ENCODE measurements at places on chromosomes 1 and 21.
A peak's percentile ranks its signal among the peaks of the same experiment; 100 is the strongest.

- DNase-seq = no peak
These were observed 22.2 kb upstream of the EPHB2 start for GRCh38 chr1:22688466-22688865.

- peak; percentile 36 for DNase-seq
These were observed 276.3 kb upstream of the GREM2 start for GRCh38 chr1:240888039-240888786.

GRCh38 chr1:32706491-32706890, 3.9 kb upstream of the SYNC start:
- no peak for DNase-seq

DNA sequence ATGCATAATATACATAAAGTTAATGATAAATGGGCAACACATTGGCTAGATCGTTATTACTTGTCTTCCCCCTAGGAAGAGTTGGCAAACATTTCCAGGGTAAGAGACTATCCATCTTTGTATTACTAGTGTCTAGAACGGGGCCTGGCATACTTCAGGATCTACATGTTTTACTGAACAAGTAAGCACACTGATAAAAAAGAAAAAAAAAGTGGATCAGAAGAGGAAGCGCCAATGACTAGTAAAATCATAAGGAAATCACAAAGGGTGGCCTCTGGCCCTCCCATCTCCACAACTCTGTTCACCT, 482 bp downstream of the TM2D1 start:
- no peak for DNase-seq

DNA sequence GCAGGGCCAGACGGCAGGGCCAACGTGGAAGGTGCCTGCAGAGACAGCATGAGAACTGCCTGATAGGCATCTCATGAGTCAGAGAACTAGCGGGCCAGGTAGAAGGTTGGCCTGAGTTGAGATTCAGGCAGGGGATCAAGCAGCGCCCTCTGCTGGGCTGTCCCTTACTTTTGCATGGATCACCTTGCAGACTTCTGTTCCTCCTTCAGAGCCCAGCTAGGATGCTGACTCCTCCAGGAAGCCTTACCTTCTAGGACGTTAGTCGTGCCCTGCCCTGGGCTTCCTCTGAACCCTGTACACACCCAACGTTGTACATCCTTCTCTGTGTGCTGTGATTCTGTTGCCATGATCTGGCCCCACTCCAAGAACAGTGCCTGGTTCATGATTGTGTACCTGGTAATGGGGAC, 231.3 kb upstream of the VAMP3 start:
- DNase-seq = no peak

GRCh38 chr1:180862305-180862704, 50.4 kb upstream of the KIAA1614 start:
- DNase-seq = no peak

- DNase-seq = no peak
These were observed 1.4 kb upstream of the FNDC5 start for GRCh38 chr1:32872192-32872460.

DNA sequence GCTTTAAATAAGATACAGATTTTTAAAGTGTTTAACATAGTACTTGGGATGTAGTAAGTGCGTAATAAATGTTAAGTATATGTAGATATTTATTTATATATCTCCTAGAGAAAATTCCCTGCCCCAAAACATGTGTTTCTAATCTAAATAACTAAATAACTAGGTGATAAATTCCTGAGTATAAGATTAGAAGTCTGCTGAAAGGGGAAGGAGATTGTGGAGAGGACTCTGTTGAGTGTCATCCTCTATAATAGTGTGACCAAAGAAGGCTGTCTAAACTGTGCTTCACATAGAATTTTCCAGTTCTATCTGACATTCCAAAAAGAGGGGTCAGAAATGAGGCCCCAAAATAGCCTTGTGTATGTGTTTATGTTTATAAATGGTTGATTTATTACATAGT, 590.5 kb upstream of the ADAMTS5 start:
- no peak for DNase-seq

GRCh38 chr1:74323937-74324473, 88.8 kb downstream of the TNNI3K start:
- DNase-seq = no peak

DNA sequence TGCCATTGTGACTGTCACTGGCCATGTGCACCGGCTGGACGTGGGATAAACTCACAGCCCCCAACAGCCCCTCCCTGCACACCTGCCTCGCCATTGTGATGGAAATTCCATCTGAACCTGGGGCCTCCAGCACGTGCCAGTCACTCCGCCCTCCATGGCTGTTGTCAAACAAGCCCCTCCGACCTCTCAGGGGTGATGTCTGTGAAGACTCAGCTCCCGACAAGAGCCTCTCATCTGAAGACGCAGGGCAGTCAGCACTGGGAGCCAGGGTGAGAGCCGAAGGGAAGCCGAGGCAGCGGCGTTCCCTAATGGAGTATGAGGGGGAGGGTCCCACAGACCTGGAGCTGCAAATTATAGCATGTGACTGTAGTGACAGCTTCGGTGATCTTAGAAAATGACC, 1.4 kb upstream of the KRTAP10-2 start:
- no peak for DNase-seq

DNA sequence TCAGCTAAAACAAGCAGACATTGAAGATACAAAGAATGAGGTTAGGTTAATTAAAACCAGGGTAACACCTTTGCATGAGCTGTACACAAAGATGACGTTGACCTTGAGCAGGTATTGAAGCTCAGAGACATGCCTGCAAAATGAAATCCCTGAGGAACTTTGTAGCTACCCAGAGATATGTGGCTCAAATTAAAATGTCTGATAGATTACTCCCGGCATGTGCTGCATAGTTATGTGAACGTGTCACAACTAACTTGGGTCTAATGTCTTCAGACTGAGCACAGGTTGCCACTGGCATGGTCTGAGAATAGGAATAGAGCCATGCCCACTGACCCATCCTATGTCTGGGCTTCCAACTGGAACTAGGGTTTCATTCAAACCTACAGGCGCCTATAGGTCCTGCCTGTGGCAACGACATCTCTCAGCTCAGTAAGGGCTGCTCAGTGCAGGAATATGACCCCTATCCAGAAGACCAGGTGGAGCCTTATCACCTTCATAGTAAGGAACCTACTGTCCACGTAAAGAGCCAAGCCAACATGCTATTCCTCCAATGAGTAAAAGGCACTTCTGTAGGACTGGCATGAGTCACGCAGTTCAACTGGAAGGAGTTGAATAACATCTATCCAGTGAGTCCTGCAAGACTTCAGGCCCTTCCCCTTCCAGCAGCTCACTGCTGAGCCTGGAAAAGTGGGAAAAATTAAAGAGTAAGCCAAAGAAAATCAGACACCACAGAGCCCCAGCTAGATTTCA, 60.7 kb downstream of the PRKAB2 start:
- DNase-seq = no peak

DNA sequence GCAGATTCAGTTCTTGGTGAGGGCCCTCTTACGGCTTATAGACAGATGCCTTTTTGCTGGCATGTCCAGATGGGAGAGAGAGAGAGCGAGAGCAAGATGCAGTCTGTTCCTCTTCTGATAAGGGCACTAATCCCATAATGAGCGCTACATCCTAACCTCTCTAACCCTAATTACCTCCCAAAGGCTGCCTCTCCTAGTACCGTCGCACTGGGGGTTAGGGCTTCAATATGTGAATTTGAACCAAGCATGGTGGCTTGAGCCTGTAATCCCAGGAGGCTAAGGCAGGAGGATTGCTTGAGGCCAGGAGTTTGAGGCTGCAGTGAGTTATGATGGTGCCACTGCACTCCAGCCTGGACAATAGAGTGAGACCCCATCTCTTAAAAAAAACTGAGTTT, 10.5 kb upstream of the SDE2 start:
- no peak for DNase-seq

DNA sequence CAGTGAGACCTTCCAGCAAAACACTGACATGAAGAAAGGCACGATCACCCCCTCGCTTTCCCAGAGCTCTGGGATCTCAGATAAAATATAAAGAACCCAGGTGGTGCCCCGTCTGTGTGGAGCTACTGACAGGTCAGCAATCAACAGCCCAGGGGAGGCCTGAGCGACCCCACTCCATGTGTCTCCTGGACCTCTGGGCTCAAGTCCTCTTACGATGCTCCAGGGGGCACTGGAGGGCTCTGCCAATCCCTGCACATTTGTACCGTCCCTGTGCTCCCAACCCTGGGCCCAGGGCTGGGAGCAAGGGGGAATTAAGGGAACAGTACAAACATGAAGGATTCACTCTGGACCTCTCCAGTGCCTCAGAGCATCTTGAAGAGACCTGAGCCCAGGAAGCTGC, 12.5 kb downstream of the S100A7A start:
- no peak for DNase-seq

- no peak for DNase-seq
These were observed 51.5 kb downstream of the KCNAB2 start for GRCh38 chr1:6097117-6097595.

GRCh38 chr1:180971273-180971997, 51.2 kb downstream of the STX6 start:
- no peak for DNase-seq

- DNase-seq = no peak
These were observed 28.0 kb downstream of the NOL9 start for GRCh38 chr1:6526316-6526715.

DNA sequence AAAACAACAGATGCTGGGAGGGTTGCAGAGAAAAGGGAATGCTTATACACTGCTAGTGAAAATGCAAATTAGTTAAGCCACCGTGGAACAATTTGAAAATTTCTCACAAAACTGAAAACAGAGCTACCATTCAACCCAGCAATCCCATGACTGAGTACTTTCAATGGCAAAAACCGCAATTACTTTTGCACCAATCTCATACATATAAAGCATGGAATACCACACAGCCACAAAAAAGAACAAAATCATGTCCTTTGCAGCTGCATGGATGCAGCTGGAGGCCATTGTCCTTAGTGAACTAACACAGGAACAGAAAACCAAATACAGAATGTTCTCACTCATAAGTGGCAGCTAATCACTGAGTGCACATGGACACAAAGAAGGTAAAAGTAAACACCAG, 6.3 kb upstream of the OR2T8 start:
- no peak for DNase-seq

DNA sequence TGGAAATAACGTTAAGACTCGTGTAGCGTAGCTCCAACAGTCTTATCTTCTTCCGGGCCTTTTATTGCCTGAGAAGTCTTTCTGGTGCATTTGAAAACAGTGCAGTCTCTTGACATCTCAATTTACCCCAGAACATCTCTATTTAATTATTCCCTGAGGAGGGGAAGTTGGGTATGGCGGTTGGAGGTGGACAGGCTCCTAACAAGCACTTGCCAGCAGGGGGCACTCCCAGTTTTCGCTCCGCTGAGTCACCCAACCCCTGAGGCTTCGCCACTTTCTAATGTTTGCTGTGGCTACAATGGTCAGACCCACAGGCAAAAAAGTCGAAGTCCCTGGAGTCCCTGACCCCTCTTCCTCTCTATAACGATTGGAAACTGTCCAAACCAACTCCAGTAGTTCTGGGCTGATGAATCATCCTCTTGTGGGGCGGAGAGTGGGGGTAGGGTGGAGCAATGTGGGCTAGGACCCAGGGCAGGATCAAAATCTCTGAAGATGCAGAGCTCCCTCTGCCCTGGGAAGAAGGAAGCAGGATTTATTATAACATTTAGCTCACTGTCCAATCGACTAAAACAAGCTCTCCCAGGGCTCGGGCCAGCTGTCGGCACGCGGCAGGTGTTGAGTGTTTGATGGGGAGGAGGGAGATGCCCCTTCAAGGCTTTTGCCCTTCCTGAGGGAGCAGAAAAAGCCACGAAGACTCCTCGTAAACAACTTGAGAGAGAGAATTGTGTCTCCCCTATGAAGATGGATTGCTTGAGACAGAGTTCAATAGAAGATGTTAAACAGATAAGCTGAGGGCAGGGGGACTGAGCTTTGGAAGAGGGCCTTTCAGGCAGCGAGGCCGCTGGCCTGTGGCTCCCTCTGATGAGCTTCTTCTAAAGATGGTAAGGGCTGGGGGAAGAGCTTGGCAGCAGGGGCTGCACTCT, 85.7 kb downstream of the BRINP2 start:
- peak; percentile 54 for DNase-seq

GRCh38 chr1:205930799-205931281, 12.4 kb downstream of the SLC26A9 start:
- no peak for DNase-seq

DNA sequence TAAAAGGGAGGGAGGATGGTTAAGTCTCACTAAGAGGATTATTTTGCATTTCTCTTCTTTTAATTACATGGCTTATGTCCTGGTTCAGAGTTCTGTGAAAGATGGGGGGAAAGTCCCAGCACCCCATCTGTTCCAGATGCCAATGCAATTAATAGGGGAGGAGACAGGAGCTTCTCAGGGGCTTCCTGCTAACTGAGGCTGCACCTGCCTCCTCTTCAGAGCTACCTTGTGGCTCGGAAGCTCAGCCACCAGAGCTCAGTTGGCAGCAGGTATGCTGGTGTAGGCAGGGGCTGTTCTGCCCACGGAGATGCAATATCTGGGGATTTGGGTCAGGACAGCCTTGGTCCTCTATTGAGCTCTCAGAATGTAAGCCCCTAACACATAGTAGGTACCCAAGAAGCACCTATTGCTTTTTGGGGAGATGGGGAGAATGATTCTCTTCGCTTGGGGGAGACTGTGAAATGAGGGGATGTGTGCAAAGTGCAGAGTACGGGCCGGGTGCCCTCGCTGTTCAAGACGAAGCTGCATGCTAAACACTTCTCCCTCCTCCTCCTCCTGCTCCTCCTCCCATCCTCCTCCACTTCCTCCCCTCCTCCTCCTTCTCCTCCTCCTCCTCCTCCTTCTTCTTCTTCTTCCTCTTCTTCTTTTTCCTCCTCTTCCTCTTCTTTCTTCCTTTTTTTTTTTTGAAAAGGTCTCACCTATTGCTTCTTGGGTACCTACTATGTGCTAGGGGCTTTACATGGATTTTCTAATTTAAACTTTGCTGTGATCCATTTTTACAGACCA, 279.0 kb downstream of the PTPRU start:
- DNase-seq = no peak

DNA sequence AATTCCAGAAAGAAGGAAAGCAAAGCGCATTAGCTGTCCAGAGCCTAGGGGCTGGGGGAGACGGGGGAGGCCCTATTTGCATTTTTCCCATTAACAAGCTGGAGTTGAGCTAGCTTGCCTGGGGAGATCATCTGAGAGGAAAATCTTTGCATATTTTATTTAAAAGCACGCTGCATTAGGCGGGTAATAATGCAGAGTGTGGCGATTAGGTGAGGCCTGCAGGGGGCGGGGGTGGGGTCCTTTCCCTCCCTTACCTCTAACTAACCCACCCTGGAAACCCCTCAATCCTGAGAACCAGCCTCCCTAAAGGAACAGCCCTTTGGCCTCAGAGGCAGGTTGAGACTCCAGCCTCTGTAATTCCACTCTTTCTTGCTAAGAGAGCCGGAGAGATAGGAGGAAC, 16.2 kb downstream of the C1orf216 start:
- no peak for DNase-seq

DNA sequence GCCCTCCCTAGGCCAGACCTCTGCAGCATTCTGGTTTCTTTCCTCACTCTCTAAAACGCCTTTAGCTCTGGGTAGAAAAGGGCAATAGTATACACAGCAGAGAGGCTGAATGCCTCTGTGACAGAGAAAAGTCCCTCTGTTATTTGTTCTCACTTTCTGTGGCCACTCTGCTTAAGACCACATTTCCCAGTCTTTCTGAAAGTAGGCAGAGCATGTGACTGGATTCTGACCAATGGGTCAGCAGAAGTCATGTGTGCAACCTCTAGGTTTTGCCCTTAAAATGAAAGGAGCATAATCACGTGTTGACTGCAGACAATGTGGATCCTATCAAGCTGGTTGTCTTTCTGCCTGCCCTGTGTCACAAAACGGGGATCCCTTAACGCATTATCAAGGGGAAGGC, 79.7 kb upstream of the MARK1 start:
- DNase-seq = no peak
